Transverse colon (tissue), 4 donors: ENCODE measurements at places on chromosomes 2 and 18. TPM values are rescaled to one million over a fixed set of nuclear protein-coding genes. Genes with fewer than 3 reads are reported as not detected.

DNA sequence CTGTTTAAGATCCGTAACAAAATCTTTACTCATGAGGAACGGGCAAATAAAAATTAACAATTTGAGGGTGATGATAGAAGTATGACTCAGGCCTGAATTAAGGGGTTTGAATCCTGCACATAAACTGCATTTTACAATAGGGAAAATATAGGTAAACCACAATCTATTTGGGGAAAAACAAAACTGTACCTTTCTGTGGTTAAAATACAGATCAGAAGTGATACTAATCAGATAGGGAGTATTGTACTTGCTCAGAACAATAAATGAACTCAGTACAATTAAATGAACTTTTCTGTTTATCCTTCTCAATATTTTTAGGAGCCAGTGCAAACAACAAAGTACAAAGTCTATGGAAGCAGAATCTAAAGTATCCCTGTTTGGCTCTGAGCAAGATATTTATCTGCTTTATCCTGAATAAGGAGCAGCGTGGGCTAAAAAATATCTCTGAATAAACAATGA is 287.3 kb downstream of the ZNF385B start:
- DNase-seq = no peak

GRCh38 chr18:23122334-23123229 is 12.7 kb upstream of the CABLES1 start:
- no peak for DNase-seq

DNA sequence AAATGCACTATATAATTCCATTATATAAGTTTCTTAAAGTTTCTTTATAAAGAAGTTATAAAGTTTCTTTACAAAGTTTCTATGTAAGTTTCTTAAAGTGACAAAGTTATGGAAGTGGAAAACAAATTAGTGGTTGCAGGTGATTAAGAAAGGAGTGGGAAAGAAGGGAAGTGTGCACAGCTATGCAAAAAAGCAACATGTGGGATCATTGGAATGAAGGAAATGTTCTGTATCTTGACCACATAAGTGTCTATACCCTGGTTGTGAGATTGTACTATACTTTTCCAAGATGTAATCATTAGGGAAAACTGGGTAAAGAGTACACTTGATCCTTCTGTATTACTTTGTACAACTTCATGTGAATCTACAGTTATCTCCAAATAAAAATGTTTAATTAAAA is 1541.1 kb downstream of the LRP1B start:
- no peak for DNase-seq

DNA sequence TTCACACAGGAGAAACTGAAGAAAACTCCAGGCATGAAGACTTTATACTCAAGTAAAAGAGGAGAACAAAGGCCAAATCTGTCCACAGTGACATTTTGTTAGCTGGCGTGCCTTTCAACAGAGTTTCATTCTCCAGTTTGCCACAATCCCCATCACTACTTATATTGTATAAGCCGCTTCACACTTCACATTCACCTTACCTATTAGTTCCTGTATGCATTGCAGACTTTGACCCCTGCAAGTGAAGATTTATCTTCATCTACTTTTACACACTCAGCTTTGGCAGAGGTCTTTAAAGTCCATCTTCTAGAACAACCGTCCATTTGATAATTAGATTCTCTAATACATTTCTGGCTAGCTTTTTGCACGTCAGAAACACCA is 56.8 kb upstream of the TANK start:
- no peak for DNase-seq

GRCh38 chr2:240555541-240556250 is 2.1 kb downstream of the ANKMY1 start:
- no peak for DNase-seq

DNA sequence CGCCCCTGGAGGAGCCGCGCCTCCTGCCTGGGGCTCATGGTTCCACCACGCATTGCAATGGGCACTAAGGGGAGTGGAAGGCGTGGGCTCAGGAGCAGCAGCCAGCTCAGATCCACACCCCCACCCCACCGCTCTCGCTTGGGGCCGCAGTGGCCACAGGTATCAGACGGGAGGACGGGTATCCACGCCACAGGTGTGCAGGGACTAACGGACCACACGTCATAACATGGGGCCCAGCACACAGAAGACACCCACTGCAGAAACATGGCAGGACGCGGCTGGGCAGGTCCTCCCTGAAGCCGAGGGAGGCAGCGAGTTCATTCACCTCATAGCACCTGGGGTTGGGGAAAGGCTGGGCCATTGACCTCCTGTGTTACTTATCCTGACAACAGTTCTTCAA is 13.0 kb downstream of the HDAC4 start:
- DNase-seq = no peak

DNA sequence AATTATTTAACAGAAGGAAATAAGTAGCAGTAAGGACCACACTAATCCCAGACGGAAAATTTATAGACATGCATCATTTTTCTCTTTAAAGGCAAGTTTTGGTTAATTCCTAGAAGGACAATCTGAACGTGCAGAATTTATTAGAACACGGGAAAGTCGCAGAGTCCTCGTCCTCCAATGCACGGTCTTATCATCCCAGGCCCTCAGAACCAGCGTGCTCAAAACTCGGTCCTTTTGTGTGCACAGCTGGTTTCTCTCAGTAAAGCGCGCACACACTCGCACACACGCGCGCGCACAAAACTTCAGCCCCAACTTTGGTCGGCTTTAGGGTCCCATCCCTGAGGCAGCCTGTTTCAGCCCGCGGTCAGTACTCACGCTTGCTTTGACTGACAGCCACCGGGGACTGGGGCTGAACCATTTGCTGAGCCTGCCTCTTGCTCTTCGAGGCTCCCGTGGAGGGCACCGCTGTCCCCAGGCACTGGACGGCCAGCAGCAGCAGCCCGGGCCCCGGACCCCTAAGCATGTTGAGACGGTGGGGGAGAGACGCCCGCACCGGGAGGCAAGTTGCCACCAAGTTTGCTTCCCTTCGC is 493 bp downstream of the FN1 start:
- peak; percentile 12 for DNase-seq

GRCh38 chr2:66437691-66438497 is 3.0 kb downstream of the MEIS1 start:
- DNase-seq = no peak

DNA sequence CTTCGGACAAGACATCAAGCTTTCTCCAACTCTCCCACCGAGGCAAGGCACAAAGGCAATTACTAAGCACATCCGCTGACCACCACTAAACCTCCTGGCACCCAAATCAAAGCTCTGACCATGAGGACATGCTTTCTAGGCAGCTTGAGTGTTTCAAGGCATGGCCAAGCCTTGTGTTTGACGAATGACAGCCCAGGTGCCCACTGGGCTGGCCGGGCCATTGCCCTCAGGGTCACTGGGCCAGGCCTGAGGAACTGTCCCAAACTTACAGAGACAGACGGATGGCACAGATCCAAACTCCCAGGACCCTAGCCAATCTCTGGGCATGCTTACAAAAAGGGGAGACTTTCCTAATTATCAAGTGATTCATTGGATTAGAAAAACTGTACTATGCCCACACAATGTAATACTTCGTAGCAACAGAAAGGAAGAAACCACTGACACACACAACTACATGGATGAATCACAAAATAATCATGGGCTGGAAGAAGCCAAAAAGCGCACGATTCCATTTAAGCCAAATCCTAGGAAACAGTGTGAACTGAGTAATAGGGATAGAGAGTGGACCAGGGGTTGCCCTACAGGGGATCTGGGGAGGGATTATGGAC is 20.2 kb downstream of the CRACDL start:
- DNase-seq = no peak

DNA sequence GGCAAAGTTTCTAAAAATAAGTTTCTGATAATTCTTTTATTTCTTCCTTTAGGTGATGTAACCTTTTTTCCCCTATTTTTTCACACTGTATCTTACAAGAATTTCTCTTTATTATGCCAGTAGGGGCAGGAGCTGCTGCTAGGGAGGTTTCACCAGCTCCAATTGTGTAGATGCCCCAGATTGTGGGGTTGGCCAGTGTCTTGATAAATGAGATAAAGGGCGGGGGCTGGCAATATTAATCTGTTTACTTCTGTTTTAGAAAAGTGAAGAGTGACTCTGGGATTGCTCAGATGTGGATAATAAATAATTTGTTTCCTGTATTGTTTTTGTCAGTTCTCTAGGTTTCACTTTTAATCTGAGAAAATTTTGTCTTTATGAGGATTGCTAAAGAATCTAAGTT is 190.4 kb downstream of the MC4R start:
- DNase-seq = no peak

GRCh38 chr2:78928502-78928901 is 97.0 kb upstream of the REG3G start:
- no peak for DNase-seq

DNA sequence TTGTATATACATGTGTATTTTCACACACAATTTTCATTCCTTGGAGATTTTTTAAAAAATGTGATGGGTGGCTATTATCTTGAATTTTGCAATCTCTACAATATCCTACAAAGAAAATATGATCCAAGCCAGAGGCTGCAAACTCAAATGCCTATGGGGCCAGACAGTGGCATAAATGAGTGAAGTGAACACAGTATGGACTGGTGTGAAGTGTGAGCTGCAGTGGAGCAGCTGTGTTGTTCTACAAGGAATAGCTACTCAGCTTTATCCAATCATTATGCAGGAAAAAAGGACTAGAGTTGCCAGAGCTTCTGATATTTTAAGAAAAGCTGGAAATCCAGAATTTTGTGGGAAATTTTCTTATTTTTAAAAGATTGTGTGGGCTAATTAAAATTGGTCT is 62.1 kb downstream of the ARHGEF33 start:
- no peak for DNase-seq

DNA sequence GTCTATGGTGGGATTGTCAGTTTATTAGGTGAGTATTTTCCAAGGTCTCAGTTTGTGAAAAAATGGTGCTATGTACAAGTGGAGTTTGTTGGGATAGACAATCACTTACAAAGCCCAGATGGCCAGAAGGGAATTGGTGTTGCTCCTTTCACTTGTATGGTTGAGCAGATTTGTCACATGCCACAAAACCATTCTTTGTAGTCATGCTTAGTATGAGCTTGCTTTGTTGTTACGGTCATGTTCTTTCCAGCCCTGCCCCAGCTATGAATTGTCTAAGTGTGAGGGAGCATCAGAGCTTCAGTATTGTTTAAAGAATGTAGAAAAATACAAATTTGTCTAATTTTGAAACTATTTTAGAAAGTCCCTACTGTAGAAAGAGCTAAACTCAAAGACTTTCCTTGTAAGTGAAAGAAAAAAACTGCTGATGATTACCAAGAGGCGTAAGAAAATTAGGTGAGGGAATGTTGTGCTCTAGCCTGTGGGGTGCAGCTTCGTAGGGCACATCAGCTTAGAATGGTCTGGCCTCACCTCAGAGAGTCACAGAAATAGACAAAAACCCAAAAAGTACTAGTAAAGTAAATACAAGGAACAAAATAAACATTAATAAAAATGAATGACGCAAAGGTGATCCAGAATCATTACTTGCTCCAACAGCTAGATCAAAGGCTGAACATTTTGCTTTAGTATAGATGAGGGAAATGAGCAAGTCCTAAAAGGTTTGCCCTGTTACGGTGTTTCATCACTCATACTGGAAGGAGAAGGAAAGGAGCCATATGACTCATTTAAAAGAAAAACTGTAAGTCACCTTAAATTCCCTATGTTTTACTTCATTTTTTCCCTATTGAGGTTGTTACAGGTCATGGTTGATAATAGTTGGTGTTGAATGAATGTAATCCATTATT is 9.2 kb downstream of the TGIF1 start:
- DNase-seq = no peak

- no peak for DNase-seq
Observed at GRCh38 chr2:65686928-65687521, 254.6 kb upstream of the SPRED2 start.

DNA sequence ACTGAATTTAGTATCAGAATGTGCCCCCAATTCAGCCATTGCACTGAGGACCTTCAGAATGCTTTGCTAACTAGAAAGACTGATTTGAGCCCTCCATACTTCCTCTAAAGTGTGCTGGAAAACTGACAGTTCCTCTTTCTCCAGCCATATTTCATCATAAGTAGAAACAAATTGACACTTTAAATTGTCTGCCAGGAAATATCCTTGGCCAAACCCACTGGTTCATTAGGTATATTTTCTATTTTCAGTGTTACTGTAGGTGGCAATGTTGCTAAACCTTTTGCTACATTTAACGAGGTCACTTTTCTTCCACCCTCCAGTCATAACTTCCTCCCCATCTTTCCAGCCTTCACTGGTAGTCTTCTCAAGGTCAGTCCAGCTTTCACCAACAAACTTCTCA is 21.5 kb downstream of the SP5 start:
- DNase-seq = no peak

DNA sequence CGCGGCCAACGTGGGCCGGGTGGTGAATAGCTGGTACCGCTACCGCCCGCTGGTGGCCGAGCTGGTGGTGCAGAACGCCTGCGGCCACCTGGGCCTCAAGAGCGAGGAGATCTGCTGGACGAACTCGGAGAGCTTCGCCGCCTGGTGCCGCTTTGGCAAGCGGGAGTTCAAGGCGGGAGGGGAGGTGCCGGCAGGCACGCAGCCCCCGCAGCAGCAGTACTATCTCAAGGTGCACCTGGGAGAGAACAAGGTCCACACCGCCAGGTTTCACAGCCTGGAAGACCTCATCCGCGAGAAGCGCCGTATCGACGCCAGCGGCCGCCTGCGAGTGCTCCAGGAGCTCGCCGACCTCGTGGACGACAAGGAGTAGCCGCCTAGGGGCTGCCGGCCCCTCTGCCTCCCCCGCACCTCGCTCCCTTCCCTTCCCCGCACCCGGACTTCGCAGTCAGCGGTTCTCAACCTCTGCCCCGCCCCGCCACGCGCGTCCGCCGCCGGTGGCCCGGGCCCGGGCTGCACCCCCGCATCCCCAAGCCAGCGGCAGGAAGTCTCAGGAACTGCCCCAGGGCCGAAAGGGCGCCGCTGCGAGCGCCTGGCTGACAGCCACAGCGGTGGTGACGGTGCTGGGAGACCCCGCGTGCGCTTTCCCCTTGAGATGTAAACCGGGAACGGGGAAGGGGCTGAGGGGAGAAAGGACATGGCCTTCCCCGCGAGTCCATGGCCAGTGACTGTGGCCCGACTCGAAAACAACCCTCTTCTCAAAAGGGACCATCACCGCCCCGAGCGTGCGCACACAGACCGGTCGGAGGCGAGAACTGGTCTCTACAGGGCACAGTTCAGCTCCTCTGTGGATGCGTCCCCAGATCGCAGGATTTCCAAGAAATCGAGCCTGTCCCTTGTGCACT is 2.2 kb downstream of the LRATD1 start:
- DNase-seq = peak; percentile 90

- no peak for DNase-seq
Observed at GRCh38 chr2:55150834-55151233, 81.3 kb downstream of the CLHC1 start.

DNA sequence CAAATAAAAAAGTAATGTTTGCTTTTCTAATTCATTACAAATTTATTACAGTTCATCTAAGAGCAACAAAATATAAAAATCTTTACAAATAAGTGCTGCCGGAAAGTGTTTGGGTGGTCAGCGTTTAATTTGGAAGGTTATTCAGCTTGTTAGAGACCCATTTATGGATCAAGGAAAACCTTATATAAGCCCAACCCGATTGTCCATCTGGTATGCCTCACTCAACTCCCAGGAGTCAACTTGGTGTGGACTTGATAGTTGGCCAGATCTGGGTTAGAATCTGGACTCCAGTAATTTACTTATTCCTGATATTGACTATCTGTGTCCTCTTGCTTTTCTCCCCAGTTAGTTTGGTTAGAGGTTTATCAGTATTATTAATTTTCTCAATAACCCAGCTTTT is 106.2 kb downstream of the KCTD1 start:
- no peak for DNase-seq

GRCh38 chr2:46351098-46351749 is 54.0 kb downstream of the EPAS1 start:
- DNase-seq = no peak

Gene MATN3
- 0.27 TPM for total RNA-seq

Gene CYP26B1
- 2.4 TPM for total RNA-seq
